ENCODE measurements at places on chromosomes 5 and 9.

DNA sequence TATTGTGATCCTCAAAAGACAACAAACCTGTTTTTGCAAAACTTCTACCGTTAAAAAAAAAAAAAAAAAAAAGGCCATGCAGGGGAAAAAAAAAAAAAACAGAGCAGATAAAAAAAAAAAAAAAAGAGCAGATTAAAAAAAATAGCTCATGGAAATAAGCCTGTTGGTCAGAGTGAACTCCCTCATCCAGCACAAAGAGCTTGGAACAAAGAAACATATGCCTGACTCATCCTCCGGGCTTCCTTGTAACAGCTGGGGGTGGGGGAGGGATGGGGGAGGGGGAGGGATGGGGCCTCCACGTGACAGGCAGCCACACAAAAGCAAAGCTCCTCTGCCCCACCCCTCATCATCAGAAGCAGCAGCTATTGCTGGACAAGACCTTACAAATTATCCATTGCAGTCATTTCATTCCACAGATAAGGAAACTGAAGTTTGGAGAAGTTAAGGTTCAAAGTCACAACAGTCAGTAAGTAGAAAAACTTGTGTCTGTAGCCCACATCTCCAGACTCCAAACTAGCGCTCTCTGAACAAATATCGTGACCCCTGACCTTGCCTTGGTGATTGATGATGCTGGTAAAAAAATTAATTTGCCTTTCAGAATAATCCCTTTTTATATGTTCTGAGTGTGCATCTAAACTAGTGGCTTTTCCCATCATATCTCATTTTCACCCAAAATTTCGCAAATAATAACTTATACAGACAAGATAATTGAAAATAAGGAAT, 38.9 kb downstream of the SLC35D2 start:
- DNase-seq = peak; percentile 83

DNA sequence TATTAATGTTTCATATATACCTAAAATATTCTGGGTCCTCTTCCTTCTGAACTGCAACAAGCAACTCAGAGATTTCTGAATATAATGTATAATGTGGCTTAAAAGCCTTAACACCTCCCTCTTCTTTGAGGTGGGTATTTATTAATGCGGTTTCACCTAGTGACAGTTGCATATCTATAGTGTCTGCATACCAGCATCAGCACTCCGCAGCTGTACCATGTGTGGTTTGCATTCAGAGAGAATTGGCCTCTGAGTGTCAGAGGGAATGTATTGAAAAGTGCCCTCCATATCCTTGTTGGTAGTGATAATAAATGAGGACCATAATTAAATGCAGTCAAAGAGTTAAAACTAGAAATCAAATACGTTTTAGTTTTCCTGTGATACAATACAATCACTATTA, 256.6 kb upstream of the ARRDC3 start:
- no peak for DNase-seq

DNA sequence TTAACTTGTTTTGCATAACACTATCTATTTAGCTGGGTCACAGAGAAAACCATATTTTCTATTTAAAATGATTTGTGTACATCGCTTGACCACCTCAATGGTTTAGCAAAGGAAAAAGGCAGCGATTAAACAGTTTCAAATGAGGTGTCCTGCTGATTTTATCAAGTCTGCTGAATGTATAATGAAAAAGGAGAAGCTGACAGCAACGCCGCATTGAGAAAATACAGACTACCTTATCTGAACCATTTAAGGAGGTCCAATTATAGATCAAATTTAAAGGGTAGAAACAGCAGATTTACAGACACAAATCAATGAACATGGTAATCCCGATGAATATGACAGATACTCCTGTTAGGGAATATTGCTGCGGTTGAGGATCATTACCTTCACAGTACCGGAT, 29.6 kb downstream of the PSMB7 start:
- DNase-seq = no peak

- no peak for DNase-seq
These were observed 99.7 kb upstream of the KIF2A start for GRCh38 chr5:62206150-62206829.

- no peak for DNase-seq
These were observed 197.8 kb downstream of the AUH start for GRCh38 chr9:91163773-91164471.

- DNase-seq = no peak
These were observed 171.6 kb downstream of the FAM174A start for GRCh38 chr5:100706776-100707175.

DNA sequence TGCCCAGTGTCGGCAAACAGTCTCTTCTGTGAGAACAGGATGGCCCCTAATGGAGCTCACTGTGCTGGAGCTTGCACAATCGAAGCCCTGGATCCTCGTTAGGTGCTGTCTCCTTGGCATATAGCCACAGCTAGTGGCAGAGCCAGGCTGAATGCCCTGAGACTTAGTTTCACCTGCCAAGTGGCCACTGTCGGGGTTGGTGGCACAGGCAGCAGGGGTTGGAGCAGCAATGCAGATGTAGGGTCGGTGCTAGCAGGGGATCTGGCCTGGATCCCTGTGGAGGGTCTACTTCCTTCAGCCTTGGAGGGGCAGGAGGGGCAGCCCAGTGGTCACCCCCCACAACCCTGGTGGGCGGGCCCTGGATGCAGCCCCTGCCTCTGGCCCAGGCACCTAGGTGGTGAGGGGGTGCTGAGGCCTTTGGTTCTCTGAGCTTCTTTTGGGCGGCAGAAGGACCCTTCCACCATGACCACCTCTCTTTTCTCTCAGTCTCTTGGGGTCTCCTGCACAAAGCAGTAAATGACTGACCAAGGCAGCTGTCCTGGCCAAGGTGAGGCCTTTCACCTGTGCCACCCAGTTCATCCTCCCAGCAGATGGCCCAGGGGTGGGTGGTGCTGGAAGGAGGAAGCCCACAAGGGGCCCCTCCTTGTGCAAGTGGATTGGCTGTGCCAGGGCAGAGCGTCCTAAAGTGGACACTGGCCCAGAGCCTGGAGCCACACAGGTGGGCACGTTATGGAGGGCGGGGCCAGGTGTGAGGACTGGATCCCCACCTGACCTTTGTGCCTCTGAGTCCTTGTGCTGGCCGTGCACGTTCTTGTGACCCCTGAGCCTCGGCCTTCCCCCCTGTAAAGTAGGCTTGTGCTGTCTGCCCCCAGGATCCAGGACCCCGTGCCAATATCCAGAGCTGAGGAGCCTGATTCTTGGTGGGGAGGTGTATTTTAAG, 44.8 kb downstream of the PHF2 start:
- DNase-seq = no peak

DNA sequence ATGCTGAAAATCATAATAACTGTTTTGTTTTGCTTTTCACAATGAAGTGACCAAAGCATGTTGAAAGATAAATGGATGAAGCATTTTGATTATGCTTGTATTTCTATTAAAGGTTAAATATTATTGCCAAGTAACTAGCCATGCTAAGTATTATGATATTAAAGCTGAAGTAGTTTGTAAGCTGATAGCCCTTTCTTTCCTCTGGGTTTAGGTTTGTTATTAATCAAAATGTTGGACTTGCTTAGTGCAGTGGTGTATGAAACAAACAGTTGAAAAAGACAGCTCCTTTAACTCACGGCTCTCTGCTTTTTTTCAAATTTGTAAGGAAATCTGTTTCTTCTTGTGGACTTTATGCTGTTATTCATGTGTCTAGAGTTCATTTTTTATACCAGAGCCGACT, 246.0 kb downstream of the CWC27 start:
- no peak for DNase-seq

GRCh38 chr5:180343110-180343830, 9.9 kb downstream of the GFPT2 start:
- no peak for DNase-seq

GRCh38 chr9:16100537-16101091, 547.8 kb downstream of the CCDC171 start:
- DNase-seq = no peak

- peak; percentile 76 for DNase-seq
These were observed 40.0 kb upstream of the DMRT1 start for GRCh38 chr9:801399-802071.

DNA sequence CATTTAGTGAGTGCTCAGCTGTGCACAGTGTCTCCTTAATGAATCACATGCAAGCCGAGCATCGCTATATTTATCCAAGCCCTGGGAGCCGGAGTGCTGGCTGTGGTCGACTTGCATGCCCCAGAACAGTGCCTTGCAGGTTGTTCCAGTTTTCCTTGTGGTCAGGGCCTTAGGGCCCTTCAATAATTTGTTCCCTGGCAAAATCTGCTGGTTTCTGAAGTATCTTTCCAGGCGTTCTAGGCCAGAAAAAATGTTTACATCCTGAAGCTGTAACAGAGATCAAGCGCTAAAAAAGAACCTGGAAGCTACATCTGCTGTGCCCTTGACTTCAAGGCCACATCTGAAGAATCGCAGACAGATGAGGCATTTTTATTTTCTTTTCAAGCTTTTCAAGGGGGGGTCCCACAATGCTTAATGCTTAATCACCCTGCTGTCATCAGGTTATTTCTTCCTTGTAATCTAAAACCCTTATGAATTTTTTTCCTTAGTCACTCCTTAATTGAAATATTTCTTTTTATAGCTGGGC, 105.8 kb downstream of the DOCK2 start:
- DNase-seq = no peak

- DNase-seq = no peak
These were observed 1.9 kb downstream of the NOTCH1 start for GRCh38 chr9:136543830-136544547.
